ENCODE measurements at places on chromosomes 2 and 18.

DNA sequence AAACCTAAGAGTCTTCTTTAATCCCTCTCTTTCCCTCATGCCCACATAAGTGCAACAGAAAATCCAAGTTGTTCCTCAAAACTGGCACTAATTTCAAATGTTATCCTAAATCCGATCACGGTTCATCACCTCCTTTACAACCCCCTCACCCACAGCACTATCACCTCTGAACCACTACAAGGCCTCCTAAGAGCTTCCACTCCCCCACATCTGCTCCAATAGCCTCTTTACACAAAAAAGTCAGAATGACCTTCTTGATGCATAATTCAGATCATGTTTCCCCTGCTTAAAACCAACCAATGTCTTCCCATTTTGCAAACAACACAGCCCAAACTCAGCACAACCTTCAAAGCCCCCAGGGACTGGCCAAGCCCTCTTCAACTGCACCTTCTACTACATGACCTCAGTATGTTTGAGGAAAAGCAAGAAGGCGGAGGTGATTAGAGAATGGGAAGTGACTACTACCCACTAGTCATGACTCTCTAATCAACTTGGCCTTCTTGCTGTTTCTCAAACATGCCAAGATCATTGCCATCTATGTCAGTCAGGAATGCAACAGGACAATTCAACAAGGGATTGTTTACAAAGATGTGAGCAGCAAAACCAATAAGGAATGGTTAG, 34.6 kb upstream of the GCC2 start:
- no peak for DNase-seq

GRCh38 chr2:20540587-20541293, 93.9 kb downstream of the RHOB start:
- no peak for DNase-seq

GRCh38 chr2:138446043-138446442, 55.5 kb upstream of the SPOPL start:
- DNase-seq: no peak

GRCh38 chr2:20414806-20415205, 32.1 kb upstream of the RHOB start:
- DNase-seq: no peak

DNA sequence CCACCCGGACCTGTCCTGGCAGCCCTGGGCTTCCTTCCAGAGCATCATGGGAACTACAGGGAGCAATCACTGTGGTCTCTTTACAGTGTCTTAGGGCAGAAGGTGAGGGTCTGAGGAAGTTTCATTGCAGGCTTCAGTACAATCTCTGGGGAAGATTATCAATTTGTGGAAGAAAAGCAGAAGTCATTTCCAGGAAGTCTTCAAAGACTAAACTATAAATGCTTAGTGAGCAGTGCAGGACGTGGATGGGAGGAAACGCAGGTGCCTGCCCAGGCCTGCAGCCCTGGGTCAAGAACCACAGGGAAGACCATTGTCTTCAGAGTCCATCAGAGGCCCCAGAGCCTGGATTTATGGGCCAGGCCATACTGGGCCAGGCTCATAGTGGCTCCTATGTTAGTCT, 54.3 kb downstream of the INO80C start:
- DNase-seq: no peak
